ENCODE measurements at places on chromosomes 2 and 18.

GRCh38 chr2:204024906-204025475, 88.4 kb downstream of the ICOS start:
- no peak for DNase-seq

- no peak for DNase-seq
Measured at GRCh38 chr18:58544179-58544578, 84.7 kb downstream of the ALPK2 start.

DNA sequence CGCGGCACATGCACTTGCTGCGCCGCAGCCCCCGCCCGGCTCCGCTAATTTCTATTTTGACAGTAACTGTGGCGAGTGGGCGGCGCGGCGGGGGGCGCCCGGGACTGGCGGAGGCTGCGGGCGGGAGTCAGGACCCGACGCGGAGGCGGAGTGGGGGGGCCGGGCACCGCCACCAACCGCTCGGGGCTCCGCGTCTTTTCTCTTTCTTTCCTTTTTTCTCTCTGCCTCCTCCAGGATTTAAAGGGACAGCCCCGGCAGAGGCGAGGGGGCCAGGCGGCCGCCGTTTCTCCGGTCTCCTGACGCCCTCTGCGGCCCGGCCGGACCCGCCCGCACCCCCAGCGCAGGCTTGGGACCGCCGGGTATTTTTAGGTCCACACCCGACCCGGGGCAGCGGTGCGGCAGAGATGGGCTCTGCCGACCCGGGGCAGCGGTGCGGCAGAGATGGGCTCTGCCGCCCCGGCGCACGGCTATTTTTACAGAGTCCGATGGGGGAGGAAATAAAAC, 460 bp upstream of the ZBTB7C start:
- no peak for DNase-seq

GRCh38 chr18:48011926-48012465, 81.5 kb upstream of the SMAD2 start:
- DNase-seq = no peak

Data from activated T-helper 1 cell treated with anti-CD3 and anti-CD28 coated beads, Interleukin-2, amount 50 U/mL, for 16 hours (primary cell).